Stimulated activated effector memory CD8-positive, alpha-beta T cell treated with anti-CD3 and anti-CD28 coated beads, Interleukin-12 subunit alpha, Interleukin-12 subunit beta, amount 100 ng/mL, for 72 hours (primary cell): ENCODE measurements at places on chromosomes 13 and 19.

GRCh38 chr13:39422845-39423565, 180.0 kb downstream of the LHFPL6 start:
- DNase-seq: no peak

GRCh38 chr19:46428239-46429135, at the start of gene PNMA8C:
PNMA8C (minus strand) TSS chr19:46428936; CDS start chr19:46428359, 577 bp downstream.
- DNase-seq: peak; percentile 69

DNA sequence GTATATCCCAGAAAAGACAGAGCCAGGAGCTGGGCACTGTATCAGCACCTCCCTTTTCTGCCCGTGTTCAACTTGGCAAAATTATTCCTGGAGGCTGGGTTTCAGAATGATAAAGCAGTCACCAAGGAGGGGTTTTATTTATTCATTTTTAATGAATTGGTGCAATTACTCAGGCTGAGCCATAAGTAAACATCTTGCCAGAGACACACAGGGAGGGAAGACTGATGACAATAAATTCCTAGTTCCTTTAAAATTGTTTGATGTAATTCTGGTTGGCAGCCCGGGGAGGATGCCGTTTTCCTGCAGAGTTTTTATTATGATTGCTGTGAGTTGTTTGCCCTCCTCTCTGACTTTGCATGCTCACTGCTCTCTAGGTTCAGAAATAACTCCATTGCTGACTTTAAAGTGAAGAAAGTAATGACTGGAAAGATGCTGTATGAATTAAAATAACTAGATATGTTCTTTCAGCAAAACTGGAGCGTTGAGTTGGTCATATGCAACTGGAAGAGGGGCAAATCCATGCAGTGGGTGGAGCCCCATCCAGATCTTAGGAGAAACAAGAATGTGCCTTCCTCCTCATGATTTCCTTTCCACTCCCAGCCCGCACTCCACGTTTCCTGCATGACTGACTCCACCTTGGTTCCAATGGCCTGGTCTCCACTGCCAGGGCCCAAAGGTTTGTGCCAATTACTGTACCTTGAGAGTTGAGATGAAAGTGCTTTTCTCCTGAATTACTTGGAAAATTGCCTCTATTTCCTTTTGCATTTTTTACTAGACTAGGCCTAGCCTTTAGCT, 182.1 kb downstream of the RFC3 start:
- DNase-seq: no peak

DNA sequence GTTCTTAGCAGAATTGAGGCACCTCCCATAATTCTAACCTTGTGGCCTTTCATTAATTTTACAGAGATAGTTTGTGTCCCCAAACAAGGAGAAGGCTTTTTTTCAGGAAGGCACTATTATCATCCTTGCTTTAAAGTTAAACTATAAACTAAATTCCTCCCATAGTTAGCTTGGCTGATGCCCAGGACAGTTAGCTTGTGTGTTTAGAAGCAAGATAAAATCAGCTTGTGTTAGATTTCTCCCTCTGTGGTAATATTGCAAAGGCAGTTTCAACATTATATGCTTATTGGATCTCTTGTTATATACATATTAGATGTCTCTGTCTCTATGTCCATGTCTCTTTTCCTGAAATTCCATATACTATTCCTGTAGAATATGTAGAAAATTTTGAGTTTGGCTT, 342.7 kb downstream of the TBC1D4 start:
- no peak for DNase-seq

DNA sequence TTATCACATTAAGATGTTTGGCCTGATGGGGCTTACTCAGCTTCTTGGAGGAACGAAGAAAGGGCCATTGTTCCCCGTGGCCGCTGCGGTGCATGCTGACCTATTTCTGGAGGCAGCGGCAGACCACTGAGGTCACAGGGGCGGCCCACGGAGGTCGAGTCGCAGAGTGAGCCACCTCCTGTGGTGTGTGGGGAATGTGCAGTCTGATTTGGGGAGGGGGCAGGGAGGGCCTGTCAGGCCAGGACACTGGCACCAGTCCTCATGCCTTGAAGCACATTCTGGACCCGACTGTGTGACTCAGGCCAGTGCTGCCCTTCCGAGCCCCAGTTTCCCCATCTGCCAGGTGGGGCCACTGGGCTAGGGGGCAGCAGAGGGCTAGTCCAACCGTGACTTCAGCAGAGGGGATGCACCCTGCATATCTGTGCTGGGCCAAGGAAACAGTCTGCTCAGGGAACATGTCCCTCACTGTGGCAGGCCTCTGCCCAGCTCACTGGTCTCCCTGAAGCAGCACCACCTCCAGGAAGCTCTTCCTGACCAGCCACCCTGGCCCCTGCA, 6.3 kb downstream of the SLC7A10 start:
- DNase-seq: no peak

GRCh38 chr13:46893798-46894560, 2.9 kb downstream of the HTR2A start:
- peak; percentile 66 for DNase-seq

- DNase-seq: no peak
These were observed 45.2 kb upstream of the GPI start for GRCh38 chr19:34319785-34320184.

DNA sequence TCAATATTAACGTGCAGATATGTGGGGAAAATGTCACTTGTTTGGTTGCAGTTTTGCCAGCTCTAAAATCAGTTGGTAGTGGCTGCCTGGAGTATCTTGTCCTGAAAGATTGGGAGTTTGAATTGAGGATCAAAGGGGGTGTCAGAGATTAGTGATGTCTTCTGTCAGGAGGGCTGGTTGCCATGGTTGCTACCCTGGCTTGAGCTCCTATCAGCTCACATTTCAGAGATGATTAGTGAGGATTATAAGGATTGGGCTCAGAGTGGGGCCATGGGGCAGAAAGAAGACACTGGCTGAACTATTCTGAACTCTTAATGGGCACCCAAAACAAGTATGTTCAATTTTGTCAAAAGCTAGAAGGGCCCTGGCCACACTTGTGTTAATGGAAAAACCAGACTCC, 95.5 kb upstream of the RNF113B start:
- DNase-seq: no peak

DNA sequence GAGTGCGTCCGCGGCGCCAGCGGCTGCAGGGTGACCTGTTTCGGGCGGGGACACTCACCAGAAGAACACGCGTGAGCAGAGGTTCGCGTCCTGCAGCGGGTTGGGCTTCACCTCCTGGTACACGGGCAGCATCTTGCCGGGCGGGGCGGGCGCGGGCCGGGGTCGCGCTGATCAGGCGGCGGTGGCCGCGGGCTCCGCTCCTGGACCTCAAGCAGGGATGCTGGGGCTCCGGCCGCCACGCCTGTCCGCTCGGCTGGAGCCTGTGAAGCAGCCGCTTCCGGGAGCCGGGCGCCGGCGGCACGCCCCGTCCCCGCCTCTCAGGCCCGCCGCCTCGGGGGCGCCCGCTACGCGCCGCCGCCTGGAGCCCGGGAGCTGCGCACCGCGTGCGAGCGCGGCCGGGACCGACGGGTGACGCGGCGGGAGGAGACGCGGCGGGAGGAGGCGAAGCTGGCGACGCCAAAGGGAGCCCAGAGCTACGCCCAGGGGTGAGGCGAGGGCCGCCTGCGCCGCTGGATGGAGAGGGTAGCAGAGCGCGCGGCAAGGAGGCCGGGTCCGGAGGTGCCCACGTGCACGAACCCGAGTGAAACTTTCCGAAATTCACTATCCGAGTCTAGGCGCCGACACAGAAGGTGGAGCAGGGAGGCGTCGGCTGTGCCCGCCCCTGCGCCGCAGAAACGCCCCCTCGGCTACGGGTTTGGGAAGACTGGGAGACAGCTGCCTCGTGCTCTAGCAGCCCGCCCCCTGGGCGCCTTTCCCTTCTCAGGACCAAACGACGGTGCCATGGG, at the start of gene ABCC4:
TSS of gene ABCC4 (minus strand) at position 269 of the 785 bp plus-strand sequence. CDS start at position 132, 137 bp downstream.
- peak; percentile 77 for DNase-seq

DNA sequence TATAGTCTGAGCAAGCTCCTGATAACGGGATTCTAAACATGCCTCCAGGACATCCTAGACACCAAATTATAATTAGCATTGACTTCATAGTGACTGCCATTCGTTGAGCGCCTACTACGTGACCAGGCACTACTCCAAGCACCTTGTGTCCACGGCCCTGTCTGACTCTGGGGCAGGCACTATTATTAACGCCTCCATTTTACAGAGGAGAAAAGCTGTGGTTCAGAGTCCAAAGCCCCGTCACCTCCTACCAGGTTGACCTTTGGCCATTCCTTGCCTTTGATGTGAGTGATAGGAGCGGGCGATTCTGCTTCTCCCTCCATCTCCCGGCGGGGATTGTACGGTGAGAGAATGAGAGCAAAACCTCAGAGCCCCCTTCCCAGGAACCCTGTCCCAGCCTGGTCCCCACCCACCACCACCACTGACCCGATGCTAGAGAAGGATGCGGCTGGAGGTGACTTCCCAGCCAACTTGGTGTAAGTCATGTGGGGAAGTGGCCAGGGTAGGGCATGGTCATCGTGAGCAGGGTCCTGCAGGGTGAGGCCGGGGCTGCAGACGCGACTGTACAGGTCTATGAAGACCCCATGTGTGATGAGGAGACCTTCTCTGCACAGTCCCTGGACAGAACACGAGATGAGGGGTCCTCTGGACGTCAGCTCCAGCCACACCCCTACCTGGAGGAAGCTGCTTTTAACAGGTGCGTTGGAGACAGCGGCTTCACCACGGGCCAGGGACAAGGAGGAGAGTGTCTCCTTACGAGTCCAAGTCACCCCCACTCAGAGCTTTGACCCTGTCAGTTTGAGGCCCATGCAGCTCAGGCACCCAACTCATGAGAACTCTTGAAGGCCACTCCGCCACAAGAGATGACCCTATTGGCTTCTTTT, at the start of gene IGSF23:
TSS of gene IGSF23 (plus strand) at position 269 of the 884 bp plus-strand sequence. CDS start at position 352, 83 bp downstream.
- no peak for DNase-seq

DNA sequence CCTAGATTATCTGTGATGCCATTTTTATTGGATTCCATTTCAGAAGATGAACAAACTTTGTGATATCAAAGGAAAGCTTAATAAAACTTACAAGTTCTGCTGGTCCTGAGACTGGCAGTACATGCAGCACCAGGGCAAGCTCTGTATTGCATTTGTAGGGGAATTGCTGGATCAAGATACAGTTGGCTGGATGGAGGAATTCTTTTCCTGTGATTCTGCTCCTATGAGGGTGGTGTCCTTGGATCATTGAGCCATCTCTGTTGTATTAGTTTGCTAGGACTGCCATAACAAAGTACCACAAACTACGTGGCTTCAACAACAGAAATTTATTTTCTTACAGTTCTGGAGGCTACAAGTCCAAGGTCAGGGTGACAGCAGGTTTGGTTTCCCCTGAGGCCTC, 33.9 kb upstream of the CSNK1A1L start:
- DNase-seq: no peak

DNA sequence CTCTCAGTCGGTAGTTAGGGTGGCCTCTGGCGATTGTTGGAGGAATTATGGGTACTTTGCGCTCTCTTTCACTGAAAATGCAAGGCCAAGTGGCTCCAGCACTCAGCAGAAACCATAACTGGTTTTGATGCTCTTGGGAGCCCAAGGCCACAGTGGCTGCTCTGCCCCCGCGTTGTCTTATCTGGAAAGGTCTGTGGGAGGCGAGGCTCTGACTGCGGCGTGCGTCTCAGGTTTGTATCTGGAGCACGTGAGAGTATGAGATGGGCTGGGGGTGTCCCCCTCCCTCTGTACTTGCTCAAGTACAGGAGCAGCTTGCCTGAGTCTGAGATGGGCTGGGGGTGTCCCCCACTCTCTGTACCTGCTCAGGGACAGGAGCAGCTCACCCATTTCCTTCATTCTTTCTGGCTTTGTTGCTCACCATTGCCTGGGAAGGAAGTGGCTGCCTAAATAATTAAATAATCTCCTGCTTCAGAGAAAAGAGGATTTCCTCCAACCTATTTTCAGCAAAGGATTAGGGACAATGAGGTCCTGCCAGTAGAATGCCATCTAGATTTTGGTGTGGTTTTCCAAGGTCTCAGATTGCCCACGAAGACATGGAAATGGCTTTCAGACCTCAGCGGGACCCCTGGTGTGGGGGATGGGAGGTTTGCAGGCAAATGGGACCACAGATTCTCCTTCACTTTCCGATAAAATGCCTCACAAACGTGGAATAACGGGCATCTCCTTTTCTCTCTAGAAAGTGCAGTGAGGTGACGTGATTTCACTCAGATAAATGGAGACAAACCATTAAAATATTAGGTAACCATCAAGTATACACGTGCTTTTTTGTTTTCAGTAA, 14.7 kb downstream of the ATP11A start:
- DNase-seq: no peak

DNA sequence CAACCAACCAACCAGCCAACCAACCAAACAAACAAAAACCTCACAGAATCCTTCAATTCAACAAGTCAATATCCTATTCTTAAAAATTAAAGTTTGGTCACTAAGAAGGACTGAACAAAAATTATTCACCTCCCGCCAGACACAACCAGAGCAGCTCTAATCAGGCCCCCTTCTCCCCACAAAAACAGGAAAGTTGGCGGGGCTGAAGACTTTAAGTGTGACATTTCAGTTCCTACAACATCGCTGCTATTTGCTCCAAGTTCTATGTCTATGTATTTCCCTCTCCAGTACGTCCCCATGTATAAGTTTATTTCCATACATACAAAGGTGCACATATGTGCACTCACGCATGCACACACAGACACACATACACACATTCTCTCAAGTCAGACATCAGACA, 32.8 kb upstream of the STK24 start:
- no peak for DNase-seq

- no peak for DNase-seq
These were observed 44.9 kb upstream of the DCUN1D2 start for GRCh38 chr13:113535381-113535781.

DNA sequence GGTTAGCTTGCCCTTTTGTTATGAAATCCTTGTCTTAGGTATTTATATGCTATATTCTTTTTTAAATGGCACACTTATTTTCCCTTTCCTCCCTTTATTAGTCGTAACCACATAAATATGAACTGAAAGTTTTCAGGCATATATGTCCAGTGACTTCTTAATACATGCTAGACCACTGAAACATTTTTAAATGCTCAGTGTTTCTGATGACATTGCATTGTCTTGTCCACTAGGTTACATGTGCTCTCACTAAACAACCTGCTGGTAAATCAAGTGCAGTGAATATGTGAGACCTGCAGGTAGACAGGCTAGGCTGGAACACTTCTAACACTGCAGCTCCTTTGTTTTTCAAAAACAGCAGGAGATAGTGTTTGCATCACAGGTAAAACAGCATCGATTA, 332.6 kb upstream of the DACH1 start:
- DNase-seq: no peak

DNA sequence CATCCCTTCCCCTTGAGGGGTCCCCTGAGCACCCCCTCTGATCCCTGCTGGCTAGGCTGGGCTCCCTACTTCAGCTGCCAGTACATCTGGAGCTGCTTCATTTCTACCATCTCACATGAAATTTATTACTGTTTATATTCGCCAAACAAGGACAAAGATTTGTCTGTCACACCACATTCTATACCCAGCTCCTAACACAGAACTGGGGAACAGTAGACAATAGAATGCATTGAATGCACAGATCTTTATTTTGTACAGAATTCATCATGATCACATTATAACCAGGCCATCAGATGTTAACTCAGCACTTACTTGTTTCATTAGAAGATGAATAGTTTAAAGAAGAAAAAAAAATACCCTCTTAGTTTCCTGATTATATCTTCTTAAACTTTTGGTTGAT, 159.4 kb downstream of the KLF5 start:
- DNase-seq: no peak

- DNase-seq: no peak
These were observed 14.9 kb downstream of the ZIC2 start for GRCh38 chr13:99996381-99996973.
